ENCODE measurements at places on chromosomes 2 and 18.
A peak's percentile ranks its signal among the peaks of the same experiment; 100 is the strongest.

DNA sequence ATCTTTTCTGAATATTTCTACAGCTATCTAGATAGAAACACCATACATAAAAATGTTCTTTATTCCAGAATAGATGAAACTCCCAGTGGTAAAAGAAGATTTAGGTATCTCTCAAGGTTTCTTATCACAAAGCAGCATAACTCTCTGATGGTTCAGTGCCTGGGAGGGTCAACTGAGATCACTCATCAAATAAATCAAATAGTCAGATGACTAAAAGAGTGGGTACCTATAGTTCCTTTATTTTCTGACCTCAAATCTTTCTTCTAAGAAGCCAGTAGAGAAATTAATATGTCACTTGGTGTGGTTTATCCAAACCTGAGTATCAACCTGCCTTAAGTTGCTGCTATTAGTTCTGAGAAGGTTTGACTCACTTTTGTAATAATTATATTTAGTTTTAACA is 120.9 kb downstream of the TMEFF2 start:
- DNase-seq = no peak

GRCh38 chr18:62183578-62184195 is 3.2 kb downstream of the PIGN start:
- DNase-seq = peak; percentile 60

DNA sequence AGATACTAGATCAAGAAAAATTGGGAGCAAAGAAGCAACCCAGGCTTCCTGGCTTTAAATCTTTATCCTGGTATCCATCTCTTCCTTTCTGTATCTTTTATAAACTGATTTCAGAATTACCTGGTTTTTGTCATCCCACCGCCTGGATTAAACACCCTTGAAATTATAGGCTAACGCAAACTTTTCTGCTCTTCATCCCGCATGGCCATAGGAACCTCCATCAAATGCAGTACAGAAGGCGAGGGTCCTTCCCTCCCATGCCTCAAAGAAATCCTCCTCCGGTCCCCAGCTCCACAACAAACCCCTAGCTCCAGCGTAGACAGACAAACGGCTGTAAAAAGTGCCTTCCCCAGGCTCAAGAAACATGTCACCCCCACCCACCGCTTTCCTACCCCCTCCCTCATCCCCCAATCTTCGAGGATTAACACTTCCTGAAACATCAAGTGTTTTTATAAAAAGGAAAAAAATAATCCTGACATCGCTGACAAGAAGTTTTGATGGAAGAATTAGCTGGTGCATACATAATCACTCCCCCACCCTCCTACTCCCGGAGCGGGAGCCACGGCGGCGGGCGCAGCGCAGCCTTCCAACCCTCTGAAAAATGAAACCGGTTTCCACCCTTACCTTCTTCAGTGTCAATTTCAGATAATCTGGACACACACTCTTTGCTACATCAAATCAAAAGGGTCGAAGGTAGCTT is 7.6 kb downstream of the DLX1 start:
- DNase-seq = no peak

DNA sequence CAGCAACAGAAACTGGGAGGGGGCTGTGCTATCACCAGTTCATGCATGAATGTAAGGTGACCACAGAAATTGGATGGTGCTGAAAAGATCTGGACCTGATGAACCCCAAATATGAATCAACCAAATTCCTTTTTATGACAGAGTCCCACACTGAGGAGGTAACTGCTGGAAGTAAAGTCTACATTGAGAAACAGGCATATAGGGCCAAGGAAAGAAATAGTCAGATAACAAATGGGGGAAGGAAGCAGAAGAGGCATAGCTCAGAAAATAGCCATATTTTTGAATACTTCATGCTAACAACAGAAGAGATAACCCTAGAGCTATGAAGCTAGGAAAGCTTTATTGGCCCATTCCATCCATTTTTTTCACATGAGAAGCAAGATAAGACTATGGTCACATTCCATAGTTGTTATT is 25.8 kb downstream of the ZC3H6 start:
- DNase-seq = no peak

DNA sequence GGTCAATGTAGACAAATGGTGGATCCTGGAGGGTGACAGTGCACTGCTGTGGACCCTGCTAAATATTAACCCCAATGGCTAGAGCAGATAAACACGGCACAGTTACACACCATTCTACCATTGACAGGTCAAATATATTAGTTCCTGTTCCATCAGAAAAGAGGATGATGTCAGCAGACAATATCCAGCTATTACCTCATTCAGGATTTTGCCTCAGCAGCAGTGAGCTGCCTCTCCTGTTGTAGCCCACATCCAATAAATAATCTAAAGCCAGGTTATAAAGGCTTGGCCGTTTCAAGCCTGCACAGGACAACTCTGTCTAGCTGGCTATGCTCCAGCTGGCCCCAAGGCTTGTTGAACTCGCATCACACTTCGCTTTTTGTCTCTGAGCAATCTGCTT is 31.6 kb upstream of the NETO1 start:
- DNase-seq = no peak

DNA sequence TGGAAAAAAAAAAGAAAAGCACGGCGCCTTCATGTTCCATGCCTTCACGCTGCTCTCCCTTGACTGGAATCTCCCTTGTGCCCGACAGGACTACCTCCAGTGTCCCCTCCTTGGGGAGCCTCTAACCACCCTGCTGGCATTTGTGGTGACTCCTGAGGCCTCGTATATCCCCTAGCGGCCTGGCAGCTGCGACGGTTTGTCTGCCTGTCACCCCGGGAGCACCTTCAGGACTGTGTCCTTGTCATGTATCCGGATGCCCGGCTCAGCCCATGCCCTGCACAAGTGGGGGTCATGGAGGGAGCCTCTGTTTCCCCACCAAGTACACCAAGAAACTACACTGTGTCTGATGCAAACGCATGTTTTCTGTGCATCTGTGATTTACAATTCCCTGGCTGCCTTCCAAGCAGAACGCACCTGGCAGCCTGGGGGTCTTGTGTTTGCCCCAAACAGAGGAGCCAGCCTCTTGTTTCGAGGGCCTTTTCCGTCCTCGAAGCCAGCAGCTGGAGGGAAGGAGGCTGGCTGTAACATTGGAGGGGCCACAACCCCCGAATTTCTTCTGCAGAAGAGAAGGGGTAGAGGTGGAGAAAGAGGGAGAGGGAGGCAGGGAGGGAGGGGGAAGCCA is 18.9 kb downstream of the TWIST2 start:
- DNase-seq = no peak

- DNase-seq = no peak
Measured at GRCh38 chr2:36416370-36417165, 61.0 kb downstream of the CRIM1 start.

DNA sequence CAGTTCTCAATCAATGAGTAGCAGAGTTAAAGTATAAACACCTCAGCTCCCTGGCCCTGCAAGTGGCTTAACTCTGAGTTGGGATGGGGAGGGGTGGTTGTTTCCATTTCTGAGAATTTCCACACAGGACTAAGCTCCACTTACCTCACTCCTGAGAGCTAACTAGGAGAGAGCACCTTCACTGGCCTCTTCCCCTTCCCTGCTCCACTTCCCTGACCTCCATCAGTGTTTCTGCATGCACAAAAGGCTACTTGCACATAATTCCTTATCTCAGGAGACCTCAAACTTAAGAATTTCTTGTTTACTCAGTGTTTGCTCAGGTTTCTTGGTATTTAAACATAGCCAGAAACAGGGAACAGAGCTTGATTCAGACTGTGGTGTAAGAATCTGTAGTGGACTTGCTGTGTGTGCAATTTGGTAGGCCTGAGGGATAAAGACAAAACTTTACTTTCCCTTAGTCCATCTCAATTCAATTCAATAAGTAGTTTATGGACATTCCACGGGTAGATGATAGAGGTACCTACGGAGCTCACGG is 97.2 kb downstream of the PID1 start:
- DNase-seq = no peak
